ENCODE measurements at places on chromosomes 11 and 22.

DNA sequence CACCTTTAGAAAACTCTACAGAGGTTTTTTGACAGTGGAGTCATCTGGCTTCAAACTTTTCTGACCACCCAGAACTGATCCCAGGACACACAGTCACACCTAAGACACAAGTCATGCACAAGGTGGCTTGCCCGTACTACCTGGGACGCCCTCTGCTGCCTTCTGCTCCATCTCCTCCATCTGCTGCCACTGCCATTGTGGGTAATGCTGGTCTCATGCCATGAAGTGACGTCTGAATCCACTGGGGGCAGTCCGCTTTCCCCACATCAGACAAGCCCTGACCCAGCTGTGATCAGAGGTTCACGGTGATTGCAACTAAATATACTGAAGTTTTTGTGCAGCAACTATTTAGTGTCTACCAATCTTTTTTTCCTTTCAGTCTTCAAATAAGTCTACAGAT lies 5.4 kb upstream of the NDUFS8 start:
- DNase-seq = no peak

GRCh38 chr22:11042116-11042515 lies 4485.9 kb upstream of the OR11H1 start:
- DNase-seq = no peak

DNA sequence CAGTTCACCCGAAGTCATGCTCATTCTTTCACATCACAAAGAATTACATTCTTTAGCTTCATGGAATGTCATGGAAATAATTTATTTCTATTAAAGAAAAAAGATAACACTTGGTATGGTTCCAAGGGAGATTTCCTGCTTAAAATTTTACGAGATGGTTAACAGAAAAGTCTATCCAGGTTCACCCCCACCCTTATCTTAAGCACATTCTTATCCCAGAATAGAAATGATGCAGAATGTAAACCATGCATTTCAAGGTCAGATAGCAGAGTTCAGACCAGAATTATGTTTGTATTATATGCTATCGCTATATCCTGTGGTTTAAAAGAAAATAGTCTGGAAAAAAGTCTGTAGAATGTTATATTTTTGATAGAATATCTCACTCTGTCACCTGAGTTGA lies 58.7 kb downstream of the GAS2 start:
- no peak for DNase-seq

DNA sequence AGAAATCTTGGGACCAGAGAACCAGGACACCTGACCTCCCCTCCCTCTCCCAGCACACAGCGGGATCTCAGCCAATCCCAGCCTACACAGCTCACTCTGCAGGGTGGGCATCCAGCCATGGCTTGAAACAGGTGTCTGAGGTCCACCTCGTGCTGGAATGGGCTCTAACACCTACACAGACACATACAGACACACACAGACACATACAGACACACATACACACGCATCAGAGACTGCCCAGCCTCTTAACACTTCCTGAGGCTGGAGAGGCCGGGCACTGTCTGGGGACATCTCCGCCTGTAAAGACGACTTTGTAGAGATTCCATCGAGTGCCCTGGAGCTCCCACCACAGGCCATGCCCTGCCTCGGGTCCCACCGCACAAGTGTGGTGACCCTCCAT lies 36.7 kb downstream of the CAPN1 start:
- DNase-seq = no peak

- peak; percentile 60 for DNase-seq
Measured at GRCh38 chr22:37745548-37746365, 48.9 kb downstream of the TRIOBP start.

DNA sequence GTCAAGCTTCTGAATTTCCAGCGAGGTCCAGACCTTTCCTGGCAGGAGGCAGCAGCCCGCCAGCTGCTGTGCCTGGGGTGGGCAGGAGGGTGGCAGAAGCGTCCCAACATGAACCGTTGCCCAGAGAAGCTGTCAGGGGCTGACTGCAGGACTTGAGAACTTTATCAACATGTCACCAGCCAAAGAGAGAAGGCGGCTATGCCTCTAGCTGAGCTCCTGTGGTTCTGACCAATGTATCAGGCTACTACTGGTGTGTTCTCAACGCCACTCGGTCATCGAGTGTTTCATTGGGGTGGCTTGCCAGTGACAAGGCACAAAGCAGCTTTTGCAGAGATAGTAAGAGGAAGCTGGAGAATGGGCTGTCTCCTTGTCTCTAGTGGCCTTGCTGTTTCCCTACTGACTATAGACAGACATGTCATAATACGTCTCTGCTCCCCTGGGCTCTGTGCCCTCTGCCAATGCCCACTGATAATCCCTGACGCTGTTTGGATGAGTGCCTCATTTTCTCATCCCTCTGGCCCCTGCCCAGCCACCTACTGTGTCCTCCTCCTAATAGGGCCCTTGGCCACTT lies 17.6 kb upstream of the ASCC2 start:
- DNase-seq = no peak

DNA sequence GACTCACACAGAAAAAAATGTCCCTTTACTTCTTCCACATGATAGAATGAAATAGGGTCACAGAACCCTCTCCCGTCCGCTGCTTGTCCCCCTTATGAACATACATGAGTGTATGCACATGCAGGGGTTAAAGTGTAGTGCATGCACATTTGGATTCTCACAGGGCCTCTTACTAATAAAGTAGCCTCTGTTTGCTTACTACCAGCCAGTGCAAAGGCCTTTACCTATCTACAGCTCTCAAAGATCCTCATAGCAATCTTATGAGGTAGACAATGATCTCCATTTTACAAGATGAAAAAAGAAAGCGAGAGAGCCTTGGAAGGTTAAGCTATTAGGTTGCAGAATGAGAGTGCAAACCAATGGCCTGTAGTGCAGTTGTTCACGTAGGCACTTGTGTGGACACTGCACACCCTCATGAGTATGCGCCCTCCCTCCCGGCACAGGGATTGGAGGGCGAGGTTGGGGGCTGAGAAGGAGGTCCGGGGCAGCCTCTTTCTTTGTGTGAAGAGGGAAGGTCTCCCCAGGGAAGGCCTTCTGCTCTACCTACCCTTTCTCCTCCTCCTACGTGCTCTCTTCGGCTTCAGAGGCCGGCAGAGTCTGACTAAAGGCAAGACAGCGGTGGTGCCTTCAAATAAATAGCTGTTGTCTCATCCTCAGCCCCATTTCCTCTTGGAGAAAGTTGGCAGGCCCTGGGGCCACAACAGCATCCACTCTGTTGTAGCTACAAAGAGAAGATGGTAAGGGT lies 91.3 kb downstream of the CEP164 start:
- no peak for DNase-seq

DNA sequence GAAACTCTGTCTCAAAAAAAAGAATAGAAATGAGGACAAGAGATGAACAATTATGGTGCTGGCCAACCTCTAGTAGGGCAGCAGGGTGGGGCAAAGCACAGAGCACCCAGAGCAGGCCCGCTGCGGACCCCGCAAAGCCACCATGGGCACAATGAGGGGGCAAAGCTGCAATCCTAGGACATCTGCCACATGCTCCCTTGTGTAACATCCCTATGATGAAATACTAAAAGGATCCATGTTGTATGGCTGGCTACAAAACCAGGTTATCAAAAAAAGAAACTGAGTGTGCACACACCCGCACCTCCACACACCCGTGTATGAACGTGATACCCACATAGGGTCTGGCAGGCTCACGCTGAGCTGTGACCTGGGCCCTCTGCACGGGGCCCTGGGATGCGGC lies 7.4 kb downstream of the ATP5MGL start:
- DNase-seq = no peak

DNA sequence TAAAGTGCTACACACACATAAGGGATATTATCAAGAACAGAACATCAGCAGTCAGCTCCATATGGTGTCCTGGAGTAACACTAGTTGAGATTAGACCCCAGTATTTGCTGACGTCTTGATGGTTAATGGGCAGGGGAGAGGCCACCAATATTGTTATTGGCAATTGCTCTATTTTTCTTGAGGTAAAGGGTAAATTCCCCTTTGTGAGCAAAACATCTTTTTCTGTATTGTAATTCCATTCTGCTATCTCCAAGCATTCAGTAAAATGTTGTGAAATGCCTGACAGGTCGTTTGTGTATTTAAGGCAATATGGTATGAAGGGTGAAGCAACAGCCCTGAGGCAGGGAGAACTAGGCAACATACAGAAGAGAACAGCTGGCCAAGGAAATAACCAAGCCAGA lies 21.9 kb downstream of the PC start:
- no peak for DNase-seq

GRCh38 chr11:128948583-128948982 lies 5.9 kb upstream of the TP53AIP1 start:
- DNase-seq = no peak

DNA sequence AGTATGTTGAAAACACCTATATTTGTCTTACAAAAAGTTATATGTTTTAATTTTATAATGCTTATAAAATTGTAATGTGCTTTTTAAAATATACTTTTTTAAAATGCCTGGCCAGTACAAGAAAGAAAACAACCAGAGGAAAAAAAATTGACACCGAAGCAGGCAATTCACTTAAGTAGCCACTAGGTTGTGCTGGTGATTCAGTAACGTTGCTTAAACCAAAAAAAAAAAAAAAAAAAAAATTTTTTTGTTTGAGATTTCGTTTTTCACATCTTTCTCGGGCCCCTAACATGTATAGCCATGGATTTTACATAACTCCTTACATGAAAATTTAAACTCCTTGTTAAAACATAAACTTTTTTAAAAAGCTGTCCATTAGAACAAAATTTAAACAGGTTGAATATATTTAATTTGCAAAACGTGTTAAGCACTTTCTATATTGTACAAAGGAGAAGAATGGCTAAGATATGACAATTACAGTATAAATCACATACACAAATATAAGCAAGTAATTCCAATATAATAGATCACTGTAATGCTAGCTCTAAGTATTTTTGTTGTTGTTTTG lies 9.2 kb downstream of the OR8B4 start:
- peak; percentile 14 for DNase-seq

GRCh38 chr11:7520981-7521487 lies 7.2 kb downstream of the PPFIBP2 start:
- DNase-seq = no peak

DNA sequence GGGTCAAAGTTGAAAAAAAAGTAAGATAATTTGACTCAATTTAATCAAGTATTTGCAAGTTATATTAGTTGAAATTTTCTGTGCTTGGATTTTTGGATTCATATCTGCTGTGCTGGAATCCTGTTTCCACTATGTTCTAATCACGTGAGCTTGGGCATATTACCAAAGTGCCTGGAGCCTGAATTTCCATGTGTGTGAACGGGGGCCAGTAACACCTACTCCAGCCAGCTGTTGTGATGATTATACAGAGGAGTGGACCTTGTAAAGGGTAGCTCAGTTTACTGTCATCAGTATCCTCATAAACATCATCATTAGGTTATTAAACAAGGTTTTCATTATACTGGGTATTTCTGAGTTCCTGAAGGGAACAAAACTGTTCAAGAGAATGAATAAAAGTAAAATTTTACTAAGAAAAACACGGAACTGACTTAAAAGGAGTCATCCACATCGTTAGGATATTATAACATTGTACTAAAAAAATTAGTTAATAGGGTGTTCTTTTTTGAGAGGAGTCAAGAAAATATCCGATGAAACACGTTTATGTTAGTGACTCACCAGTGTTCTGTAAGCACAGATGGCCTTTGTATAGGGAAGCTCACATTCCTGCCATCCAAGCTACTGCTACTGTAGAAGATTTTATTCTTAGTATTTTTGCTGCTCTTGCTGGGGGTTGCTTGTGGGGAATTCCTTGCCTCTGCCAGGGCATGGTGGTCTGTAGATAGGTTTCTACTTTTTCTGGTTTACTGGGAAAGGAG lies 144.1 kb downstream of the ARHGAP42 start:
- peak; percentile 48 for DNase-seq

- DNase-seq = no peak
Measured at GRCh38 chr22:46701262-46701661, 36.8 kb downstream of the CERK start.

DNA sequence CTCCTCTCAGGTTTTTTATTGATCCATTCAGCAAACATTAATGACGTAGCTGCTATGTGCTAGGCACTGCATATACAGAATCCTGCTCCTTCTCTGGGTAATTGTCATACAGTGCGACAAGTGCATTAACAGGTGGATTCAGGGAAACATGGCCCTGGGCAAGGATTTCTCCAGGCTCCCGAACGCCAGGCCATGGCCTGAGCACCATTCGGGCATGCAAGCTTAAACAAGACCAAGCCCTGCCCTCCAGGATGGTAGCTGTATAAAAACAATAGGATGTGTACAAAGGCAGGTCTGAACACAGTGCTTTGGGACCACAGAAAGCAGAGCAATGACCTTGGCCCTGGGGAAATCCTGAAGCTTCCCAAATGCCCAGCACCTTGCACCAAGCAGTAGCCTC lies 9.1 kb upstream of the SYT7 start:
- no peak for DNase-seq

GRCh38 chr11:88059326-88059725 lies 115.9 kb downstream of the RAB38 start:
- DNase-seq = peak; percentile 44

GRCh38 chr22:50255607-50256006 lies 4.5 kb upstream of the HDAC10 start:
- no peak for DNase-seq

- no peak for DNase-seq
Measured at GRCh38 chr11:44863231-44863630, 87.5 kb downstream of the TP53I11 start.

- DNase-seq = no peak
Measured at GRCh38 chr11:110766316-110766715, 54.1 kb upstream of the ARHGAP20 start.

GRCh38 chr11:8865304-8865703 lies 45.7 kb upstream of the AKIP1 start:
- no peak for DNase-seq

DNA sequence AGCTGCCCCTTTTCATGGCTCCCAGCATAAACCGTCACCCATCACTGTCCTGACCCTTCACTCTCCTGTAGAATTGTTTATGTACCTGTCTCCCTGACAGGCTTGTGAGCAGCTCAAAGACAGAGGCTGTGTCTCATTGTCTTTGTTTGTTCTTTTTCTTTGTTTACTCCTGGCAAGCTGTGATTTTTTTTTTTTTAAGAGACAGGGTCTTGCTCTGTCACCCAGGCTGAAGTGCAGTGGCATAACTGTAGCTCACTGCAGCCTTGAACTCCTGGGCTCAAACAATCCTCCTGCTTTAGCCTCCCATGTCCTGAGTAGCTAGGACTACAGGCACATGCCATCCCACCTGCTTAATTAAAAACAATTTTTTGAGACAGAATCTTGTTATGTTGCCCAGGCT lies 9.7 kb downstream of the ARHGAP1 start:
- DNase-seq = no peak

DNA sequence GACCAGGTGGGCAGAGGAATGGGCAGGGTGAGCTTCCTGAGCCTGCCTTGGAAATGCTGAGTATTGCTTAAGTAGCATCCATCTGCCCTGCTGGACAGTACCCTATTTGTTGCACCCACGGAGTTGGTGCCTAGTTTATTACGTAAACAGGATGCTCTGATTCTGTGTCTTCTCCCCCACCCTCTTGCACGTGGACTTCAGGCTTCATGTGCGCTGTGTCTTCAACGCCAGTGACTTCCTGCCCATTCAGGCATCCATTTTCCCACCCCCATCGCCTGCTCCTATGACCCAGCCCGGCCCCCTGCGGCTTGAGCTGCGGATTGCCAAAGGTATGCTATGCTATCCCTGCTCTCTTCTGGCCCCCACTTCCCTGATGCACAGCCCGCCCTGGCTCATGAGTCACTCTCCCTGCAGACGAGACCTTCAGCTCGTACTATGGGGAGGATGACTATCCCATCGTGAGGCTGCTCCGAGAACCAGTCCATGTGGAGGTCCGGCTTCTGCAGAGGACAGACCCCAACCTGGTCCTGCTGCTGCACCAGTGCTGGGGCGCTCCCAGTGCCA lies 5.7 kb downstream of the ZP1 start:
- peak; percentile 20 for DNase-seq
